ENCODE measurements at places on chromosomes 3 and 15.

- DNase-seq: no peak
These were observed 41.6 kb upstream of the LINGO1 start for GRCh38 chr15:77674327-77674726.

GRCh38 chr3:30512576-30512975 lies 93.8 kb upstream of the TGFBR2 start:
- no peak for DNase-seq

- DNase-seq: no peak
These were observed 304.1 kb downstream of the ZNF621 start for GRCh38 chr3:40828741-40829415.

DNA sequence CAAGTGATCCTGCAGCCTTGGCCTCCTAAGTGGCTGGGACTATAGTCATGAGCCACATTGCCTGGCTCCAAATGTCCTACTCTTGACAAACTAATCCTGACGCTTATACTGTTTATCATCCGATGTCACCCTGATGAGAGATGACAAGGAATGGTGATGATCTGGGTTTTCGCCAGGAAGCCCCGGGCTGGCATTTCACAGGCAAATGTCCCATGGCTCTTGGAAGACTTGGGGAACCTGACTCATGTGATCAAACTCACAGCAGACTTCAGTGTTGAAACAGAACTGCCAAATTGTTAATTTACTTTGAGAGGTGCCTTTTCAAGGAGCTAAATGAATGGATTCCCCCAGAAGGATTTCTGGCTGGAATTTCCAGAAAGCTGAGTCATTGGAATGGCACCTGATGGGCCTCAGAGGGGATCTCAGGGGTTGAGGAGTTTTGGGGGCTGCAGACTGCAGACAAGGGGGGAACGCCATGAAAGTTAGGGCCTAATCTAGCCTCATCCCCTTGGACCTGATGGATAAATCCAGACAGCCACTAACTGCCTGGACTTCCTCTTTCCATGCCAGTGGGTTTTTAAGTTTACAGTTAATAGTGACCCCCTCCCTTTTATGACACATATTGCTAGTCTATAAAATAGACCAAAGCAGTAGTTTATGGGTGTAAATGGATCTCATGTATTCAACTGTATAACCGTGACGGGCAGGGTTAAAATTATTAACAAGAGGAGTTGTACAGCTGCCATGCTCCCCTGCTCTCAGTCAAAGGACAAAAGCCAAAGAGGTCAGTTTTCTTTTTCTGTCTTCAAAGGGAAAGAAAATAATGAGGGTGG lies 146.6 kb downstream of the CHSY1 start:
- DNase-seq: no peak

GRCh38 chr3:28595372-28595771 lies 246.7 kb upstream of the AZI2 start:
- DNase-seq: no peak

Measured in T-helper 9 cell (primary cell).